ENCODE measurements at places on chromosomes 1 and 21.
A peak's percentile ranks its signal among the peaks of the same experiment; 100 is the strongest.

GRCh38 chr1:224852901-224853568 is 76.4 kb upstream of the DNAH14 start:
- no peak for DNase-seq

DNA sequence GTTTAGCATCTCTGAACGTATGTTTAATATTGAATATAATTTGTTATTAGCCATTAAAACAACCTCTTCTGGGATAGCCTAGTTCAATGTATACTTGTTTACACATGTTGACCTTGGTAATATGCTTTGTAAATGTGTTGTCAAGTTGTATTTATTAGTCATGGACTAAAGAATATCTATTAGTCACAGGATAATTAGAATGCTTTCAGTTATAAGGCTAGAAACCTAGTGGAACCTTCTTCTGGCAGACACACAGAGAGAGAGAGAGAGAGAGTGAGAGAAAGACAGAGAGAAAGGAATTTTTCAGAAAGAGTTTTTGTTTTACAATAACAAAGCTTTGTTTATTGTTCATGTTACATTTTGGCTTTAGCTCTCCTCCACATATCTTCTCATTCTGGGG is 181.1 kb upstream of the APP start:
- DNase-seq = no peak

GRCh38 chr21:34983680-34984086 is 65.4 kb downstream of the RUNX1 start:
- DNase-seq = peak; percentile 32

DNA sequence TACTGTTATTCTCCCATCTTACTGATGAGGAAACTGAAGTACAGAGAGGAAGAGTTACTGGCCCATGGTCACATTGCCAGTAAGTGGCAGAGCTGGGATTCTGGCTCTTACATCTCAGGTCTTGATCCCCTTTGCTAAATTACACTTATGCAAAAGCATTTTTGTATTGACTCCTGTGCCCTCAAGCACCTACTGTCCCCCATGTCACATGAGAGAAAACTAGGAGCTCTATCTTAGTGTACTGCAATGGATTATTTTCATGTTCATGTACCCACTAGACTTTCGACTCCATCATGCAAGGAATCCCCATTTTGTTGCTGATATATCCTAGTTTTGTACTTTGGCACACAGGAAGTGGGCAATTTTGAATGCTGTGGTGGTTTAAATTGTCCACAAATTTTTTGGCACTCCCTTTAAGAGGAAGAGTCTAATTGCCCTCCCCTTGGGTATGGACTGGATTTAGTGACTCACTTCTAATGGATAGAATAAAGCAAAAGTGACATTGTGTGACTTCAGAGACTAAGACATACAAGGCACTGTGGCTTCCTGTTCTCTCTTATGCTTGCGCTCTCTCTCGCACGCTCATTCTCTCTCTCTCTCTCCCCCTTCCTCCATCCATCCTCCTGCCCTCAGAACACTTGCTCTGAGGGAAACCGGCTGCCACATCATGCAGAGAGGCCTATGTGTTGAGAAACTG is 43.5 kb upstream of the JAK1 start:
- no peak for DNase-seq

DNA sequence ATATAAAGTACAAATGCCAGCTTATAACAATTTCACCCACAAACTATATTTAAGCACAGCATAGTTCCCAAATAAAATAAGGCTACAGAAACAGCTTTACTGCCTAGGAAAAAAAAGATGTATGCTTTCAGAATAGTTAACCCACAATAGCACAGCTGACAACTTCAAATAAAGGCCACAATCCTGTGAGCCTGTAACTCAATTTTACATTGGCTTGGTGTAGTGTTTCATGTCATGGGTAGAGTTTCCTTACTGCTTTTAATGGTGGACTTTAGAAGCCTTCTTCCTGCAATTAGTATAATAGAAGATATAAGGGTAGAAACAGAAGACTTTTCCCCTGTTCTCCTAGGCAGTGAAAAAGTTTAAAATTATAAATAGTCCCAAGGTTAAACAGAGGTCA is 44.3 kb upstream of the ZC3H11B start:
- no peak for DNase-seq

DNA sequence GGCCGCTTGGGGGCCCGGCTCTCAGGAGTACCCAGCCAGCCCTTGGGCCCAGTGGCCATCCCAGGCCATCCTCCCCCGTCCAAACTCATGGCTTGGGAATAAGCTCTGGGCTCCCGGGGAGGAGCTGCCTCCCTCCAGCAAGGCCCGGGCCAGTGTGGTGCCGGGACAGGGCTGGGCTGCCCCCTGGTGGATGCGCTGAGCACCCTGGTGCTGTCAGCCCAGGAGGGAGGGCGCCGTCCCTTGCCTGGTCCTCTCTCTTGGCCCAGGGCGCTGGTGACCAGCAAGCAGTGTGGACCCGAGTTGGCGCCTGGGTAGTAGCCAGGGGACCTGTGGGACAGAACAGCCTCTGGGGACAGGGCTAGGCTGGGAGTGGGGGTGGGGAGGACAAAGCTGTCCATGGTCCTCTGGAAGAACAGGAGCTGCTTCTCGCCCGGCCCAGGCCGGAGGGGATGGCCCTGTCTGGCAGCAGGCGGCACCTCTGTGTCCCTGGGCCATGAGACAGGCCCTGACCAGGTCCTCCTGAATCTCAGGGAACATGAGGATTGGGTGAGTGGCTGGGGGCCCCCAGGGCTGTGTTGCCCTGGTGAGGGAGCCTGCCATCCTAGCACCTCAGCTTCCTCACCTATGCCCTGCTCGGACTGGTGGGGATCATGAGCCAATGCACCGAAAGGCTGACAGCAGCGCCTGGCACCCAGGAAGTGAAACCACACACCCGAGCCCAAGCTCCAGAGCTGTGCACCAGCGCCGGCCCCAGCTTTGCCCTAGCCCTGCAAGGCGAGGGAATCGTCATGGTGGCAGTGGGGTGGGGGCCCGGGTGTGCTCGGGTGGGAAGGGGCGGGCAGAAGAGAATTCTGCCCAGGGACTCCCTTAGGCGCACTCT is 9.4 kb downstream of the MORN1 start:
- DNase-seq = peak; percentile 56

GRCh38 chr21:33751120-33751519 is 108.8 kb downstream of the ITSN1 start:
- no peak for DNase-seq

GRCh38 chr1:73516451-73516850 is 681.5 kb downstream of the LRRIQ3 start:
- no peak for DNase-seq

DNA sequence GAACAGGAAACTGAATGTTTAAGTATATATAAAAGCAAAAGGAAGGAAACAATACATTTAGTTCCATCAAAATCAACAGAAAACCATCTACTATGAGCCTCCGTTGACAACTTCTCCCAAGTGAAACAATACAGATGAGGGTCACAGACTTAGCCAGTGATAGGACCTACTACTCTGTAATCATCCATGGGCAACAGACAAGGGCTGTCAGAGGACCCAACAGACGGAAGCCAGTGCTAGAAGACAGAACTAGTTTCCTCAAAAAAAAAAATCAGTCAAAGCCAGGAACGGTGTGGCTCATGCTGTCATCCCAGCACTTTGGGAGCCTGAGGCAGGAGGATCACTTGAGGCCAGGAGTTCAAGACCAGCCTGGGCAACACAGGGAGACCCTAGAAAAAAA is 20.6 kb downstream of the RERE start:
- no peak for DNase-seq

GRCh38 chr1:86016076-86016759 is 140.4 kb downstream of the COL24A1 start:
- DNase-seq = no peak

- no peak for DNase-seq
Measured at GRCh38 chr1:12617901-12618660, at the start of gene DHRS3. Gene DHRS3 (minus strand): TSS chr1:12618210. CDS start chr1:12617348, 862 bp downstream.

DNA sequence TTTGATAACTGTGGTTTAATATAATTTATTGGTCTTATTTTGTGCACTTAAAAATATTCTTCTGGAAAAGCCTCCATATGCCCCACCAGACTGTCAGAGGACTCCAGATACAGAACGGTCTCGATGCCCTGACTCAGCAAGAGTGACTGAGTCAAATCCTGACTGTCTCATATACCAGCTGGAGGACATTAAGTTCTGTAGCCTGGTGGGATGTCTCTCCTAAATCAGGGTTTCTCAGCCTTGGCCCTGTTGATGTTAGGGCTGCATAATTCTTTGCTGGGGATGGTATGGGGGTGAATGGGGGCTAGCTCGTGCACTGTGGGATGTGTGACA is 67.7 kb upstream of the TLR5 start:
- DNase-seq = no peak

DNA sequence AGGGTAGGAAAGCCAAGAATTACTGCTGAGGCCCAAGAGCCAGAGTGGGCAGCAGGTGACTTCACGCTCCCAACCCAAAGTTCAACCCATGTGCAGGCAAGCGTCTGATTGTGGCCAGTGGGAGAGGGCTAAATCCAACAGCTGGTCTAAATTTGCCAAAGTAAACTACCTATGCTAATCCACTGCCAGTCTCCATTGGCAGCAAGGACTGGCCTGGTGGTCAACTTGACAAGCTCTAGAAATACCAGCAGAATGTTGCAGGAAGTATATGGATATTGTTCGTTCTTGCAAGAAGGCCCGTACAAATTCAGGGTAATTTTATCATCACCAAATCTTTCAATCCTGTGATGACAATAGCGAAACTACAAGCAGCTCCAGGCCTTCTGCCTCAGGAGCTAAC is 1.5 kb downstream of the TMEM63A start:
- DNase-seq = no peak

DNA sequence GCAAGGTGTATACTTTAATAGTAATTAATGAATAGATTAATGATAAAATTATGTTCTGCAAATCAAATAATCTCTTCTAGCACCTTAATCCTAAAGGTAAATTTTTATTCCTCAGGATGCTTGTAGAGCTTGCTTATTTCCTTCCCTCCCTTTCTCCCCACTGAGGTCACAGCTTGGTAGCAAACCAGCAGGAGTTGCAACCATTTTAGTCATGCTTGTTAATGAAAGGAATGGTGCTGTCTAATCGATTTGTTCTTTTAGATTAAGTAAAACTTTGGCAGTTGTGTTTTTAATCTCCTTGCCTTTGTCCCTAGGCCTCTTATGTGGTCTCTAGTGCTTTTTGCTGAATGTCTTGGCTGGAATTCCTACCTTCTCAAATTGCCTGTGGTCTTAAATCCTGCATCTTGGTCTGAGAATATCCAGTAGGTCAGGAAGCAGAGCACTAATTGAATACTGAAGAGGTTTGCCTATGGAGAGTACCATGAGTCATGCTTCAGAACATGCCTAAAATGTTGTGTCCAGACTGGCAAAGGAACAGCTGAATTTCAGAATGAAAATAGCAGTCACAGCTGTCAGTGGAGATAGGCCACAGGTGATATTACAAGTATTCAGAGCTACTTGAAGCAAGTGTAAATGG is 36.3 kb upstream of the RWDD3 start:
- no peak for DNase-seq

DNA sequence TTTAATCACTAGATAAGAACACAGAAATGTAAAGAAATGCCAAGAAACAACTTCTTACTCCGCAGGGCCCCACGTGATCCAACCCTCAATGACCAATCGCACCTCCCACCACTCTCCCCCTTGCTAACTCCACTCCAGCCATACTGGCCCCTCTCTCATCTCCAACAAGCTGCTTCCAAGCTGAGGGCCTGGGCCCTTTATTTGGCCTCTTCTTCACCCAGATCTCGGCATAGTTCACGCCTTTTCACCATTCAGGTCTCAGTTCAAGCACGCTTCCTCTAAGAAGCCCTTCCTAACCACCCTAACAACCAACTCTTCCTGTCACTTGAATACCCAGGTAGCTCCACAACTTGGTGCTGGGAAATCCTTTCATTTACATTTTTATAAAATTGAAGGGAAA is 110.7 kb downstream of the TGFBR3 start:
- no peak for DNase-seq

DNA sequence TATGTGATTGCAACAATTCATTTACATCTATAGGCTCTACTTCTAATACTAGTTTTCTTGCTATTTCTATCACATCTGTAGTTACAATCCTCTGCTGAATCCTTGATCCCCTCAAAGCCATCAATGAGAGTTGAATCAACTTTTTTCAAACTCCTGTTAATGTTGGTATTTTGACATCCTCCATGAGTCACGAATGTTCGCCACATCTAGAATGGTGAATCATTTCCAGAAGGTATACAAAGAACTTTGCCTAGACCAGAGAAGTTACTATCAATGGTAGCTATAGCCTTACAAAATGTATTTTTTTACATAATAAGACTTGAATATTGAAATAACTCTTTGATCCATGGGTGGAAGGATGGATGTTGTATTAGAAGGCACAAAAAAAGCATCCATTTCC is 110.0 kb downstream of the AMY1C start:
- no peak for DNase-seq

DNA sequence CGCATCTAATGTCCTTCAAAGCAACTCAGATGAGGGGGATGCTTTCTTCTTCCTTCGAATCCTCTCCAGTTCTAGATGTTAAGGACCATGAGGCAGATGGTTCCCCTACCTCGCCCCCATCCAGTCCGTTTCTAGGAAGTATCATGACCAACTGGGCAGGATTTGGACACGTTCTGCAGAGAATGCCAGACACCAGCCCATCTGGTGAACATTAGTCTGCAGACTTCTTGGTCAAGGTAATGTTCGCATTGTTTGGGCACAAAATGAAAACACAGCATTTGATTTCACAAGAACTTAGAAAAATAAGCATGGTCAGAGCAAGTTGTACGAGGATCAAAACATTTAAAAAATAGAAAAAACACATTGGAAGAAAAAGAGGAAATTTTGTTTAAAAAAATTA is 25.4 kb upstream of the ADARB1 start:
- no peak for DNase-seq

GRCh38 chr1:182713939-182714338 is 29.6 kb upstream of the RGS8 start:
- DNase-seq = no peak

DNA sequence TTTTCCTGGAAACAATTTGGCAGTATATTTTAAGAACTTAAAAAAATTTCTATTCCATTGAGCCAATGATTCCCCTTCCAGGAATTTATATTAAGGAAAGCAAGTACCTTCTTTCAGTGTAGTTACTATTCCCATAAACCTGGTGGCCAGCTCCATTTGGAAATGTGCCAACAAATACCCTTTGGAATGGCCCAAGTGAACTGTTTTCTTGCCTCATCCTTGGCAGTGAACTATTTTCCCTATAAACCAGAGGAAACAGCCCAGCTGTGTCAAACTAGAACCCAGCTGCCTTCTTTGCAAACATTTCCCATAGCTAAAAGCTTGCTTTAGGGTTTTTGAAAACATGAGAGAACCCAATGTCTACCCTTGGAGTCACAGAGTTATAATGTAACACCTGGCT is 496.9 kb downstream of the NEGR1 start:
- DNase-seq = no peak

- DNase-seq = no peak
Measured at GRCh38 chr1:154181944-154182343, 10.0 kb downstream of the TPM3 start.

GRCh38 chr1:118333601-118334210 is 148.7 kb upstream of the SPAG17 start:
- DNase-seq = no peak
